ENCODE measurements at places on chromosomes 7 and 10. TPM values are rescaled to one million over a fixed set of nuclear protein-coding genes. Genes with fewer than 3 reads are reported as not detected.

The OSBPL3 gene
- total RNA-seq, result 63.1 TPM

The ITIH2 gene
- not detected for total RNA-seq

The CLCN1 gene
- total RNA-seq, result not detected

The HABP2 gene
- total RNA-seq, result not detected

The GPR26 gene
- not detected for total RNA-seq

The HTR7 gene
- total RNA-seq, result 0.21 TPM
